Peyer's patch (tissue), 4 donors: ENCODE measurements at places on chromosomes 3 and 15. TPM values are rescaled to one million over a fixed set of nuclear protein-coding genes. Genes with fewer than 3 reads are reported as not detected.

DNA sequence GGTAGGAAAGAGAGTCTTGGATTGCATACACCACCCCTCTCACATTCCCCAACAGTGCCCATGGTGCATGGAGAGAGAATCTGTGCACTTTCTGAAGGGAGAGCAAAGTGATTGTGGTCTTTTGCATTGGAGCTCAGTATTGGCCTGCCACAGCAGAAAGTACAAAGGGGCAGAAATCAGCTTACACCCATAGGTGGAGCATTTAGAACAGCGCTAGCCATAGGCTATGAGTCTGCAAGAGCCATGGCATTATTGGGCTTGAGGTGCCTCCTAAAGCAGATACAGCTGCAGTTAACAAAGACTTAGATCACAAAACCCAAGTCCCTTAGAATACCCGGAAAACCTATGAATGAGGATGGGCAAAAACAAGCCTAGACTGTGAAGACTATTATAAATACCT, 21.8 kb downstream of the SI start:
- DNase-seq: no peak

The HHATL gene
- total RNA-seq: not detected

The CMSS1 gene
- 1.3 TPM for total RNA-seq

The PRSS50 gene
- total RNA-seq: not detected

GRCh38 chr15:53000409-53000808, 210.3 kb upstream of the ONECUT1 start:
- no peak for DNase-seq

DNA sequence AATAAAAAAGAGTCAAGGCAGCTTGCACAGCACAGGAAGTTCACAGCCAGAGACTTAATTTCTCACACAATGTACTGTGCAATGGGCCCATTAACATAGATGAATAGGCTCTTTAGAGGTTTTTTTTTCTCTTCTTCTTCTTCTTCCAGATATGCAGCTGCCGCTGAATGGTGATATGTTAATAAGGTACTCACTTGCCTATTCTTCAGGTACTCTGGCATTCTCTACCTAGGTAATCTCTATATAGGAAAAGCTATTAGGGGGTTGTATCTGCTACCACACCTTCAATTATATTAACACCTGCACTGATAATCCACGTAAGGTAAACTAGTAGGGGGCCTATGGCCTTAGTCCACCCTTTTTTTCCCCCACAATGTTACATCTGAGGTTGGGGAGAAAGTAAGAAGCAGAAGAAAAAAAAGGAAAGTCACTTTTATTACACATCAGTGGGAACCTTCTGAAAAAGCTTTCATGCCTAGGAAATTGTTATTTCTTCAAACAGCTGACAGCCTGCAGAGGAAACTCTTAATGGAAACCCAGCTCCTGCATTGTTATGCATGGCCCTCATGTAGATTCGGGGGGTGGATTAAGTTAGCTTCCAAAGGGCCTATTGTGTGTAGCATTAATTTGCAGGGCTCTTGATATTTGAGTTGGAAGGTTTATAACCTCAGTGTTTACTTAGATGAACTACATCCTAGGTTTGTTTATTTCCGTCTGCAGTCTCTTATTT, 525.5 kb downstream of the ZIC1 start:
- DNase-seq: no peak

DNA sequence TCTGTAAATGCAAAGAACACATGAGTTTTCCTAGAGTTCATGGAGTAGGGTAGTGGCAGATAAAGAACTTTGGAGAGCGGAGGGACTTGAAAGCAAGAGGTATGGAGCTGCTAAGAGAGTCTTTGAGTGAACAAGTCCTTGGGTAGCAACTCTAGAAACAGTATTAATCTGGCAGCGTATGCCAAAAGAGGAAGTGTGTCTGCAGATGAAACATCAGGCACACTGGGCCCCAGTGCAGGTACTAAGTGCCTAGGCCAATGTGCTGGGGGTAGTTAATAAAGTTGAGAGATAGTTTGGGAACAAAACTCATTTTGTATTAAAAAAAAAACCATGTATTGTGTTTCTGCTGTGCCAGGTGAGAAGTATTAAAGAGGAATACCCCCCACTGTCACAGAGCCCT, 223.0 kb upstream of the STRIT1 start:
- no peak for DNase-seq

GRCh38 chr3:53478166-53478830, 16.1 kb upstream of the CACNA1D start:
- no peak for DNase-seq

GRCh38 chr15:53031469-53031868, 241.3 kb upstream of the ONECUT1 start:
- no peak for DNase-seq

- DNase-seq: no peak
These were observed 50.7 kb downstream of the MYLK start for GRCh38 chr3:123833398-123833785.

GRCh38 chr3:122004991-122005565, 17.0 kb downstream of the ILDR1 start:
- DNase-seq: no peak

GRCh38 chr3:161208931-161209330, 12.2 kb upstream of the NMD3 start:
- DNase-seq: no peak

The CHRFAM7A gene
- total RNA-seq: 4.0 TPM

- no peak for DNase-seq
These were observed 9.6 kb downstream of the KBTBD13 start for GRCh38 chr15:65085990-65086679.

DNA sequence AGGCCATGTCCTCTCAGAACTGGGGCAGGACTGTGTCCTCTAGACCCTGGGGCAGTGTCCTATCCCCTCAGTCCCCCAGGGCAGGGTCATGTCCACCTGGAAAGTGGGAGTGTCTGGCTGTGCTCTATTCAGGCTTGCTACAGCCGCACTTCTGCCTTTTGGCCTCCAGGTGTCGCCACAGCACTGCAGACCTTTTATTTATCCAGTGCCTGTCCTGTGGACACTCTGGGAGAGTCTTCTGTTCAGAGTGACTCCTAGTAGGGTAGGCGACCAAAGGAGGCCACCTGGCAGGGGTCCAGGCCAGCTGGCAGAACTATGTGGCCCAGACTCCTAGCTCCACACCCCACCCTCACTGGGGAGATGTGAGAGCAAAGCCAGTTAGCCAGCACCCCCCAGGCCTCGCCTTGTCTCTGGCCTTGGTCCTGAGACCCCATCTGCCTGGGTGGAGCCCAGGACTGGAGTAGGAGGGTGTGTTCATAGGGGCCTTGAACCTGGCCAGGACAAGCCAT, 3.9 kb downstream of the TMIE start:
- peak; percentile 56 for DNase-seq

The LRRC28 gene
- total RNA-seq: 62.7 TPM
